CD4-positive, alpha-beta T cell treated with Interleukin-10 for 1 hour (primary cell): ENCODE measurements at places on chromosomes 5 and 9.

- no peak for DNase-seq
These were observed 353.8 kb upstream of the WWC1 start for GRCh38 chr5:167937635-167937998.

DNA sequence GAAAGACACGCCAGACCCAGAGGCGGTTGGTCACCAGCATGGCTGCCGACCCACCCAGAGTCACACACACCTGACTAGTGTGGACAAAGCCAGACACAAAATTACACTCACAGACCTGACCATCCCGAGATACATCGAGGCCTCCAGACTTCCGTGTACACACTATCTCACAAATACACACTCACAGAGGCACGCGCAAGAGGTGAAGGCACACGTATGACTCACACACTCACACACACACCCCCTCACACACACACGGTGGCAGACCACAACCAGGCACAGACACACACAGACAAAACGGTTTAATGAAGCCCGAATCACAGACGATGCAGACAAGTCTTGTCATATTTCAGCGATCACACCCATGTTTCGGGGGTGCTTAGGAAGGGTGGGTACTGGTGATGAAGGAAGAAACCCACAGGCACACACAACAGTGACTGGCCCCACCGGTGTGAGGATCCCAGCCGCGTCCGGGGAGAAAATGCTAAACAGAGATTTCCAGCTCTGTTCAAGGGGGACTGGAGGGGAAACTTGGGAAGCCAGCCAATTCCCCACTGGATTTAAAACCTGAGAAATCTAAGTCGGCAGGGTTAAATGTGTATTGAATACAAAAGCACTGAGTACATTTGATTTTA, 51.3 kb downstream of the CRB2 start:
- no peak for DNase-seq

- no peak for DNase-seq
These were observed 308.9 kb upstream of the PTPRD start for GRCh38 chr9:10921671-10922070.

- DNase-seq: peak; percentile 44
These were observed 1.3 kb downstream of the SEMA5A start for GRCh38 chr5:9544502-9545135.

DNA sequence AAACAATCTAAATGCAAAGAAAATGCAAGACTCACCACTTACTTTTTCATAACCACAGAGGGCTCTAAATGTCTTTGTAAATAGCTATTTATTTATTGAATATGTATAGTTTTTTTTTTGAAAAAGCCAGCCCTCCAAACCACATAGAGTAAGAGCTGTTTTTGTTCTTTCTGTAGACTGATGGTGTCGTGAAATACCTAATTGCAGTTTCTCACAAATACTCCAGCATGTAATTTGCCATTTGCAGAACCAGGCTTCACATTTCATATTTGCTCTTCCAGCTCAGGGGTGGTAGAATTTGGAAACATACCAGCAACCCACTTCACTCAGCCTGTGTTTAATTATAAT, 159.8 kb downstream of the TMC1 start:
- DNase-seq: no peak

- peak; percentile 75 for DNase-seq
These were observed 300.7 kb downstream of the MLLT3 start for GRCh38 chr9:20321423-20322082.

DNA sequence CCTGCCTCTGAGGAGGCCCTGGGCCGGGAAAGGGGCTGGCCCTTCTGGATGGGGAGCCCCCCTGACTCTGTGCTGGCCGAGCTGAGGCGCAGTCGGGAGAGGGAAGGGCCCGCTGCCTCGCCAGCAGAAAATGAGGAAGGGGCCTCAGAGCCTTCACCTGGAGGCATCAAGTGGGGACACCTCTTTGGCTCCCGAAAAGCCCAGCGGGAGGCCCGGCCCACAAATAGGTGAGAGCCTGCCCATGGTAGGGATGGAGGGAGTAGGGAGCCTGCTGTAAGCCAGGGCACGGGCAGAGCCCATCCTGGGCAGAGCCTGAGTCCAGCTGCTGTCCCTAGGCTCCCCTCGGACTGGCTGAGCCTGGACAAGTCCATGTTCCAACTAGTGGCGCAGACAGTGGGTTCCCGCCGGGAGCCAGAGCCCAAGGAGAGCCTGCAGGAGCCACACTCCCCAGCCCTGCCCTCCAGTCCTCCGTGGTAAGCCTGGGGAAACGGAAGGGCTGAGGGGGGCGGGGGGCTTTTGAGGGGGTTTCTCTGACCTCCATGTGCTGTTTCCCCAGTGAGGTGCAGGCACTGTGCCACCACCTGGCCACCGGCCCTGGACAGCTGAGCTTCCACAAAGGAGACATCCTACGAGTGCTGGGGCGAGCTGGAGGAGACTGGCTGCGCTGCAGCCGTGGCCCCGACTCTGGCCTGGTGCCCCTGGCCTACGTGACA, 44.3 kb upstream of the TESK1 start:
- DNase-seq: no peak

GRCh38 chr9:2132484-2133082, 117.4 kb downstream of the SMARCA2 start:
- peak; percentile 23 for DNase-seq

GRCh38 chr9:22107202-22108045, 98.3 kb upstream of the CDKN2B start:
- DNase-seq: no peak

- no peak for DNase-seq
These were observed 6.4 kb upstream of the EEIG1 start for GRCh38 chr9:127987103-127987614.

- DNase-seq: no peak
These were observed 233.8 kb downstream of the HSPA4 start for GRCh38 chr5:133285583-133286021.

GRCh38 chr5:141633871-141634561, 2.6 kb downstream of the HDAC3 start:
- DNase-seq: no peak

DNA sequence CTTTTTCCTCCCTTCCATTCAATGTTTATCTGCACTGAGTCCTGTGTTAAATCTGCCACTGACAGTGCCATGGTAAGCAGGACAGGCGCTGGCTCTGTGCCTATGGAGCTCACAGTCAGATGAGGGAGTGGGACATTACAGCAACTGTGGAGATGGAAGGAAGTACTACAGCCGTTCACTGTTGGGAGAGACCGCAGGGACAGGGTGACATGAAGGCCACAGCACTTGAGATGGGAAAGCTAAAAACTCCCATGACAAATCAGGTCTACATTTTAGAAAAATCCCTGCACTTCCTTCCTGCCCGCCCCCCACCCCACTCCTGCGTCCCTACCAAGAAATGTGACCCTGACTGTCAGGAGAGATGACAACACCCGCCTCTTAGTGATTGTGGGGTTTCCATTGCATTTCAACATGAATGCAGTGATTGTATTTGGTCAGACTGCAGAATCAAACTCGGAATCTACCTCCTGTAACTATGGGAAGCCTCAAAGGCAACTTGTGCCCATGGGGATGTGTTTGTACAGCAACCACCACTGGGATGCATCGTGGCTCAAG, 56.4 kb downstream of the GTF3C4 start:
- no peak for DNase-seq

DNA sequence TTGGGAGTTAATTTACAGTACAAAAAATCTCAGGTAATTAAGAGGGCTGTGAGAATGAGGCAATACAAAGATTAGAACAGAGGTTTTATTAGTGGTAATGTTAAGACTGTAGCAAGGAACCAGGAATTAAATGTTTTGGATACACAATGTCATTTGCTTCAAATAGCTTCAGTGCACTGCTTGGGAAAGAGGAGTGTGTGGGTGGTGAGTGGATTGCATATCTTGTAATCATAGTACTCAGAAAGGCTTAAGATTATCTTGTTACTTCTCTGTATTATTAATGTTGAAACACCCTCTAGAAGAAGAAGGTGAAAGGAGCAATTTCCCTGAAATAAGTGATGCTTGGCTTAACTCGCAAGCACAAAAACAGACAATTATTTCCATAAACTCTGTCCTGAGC, 21.0 kb upstream of the TBCA start:
- no peak for DNase-seq

DNA sequence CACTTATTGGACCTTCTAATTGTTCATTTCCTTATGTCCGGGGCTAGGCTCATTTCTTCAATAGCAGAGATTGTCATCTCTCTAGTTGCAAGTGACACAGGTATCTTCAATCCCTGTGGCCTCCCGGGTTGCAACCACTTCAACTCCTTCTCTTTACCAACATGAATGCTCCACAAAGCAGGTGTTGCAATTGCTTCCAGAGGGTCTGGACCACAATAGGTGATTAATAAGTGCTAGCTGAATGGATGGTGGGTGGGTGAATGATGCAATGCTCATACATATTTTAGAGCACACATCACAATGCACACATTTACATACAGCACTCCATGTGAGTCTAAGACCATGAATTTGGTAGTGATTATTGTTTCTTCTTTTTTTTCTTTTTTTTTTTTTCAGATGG, 2.6 kb downstream of the CEMIP2 start:
- DNase-seq: no peak

- DNase-seq: no peak
These were observed 151.5 kb downstream of the RGS3 start for GRCh38 chr9:113614843-113615648.

DNA sequence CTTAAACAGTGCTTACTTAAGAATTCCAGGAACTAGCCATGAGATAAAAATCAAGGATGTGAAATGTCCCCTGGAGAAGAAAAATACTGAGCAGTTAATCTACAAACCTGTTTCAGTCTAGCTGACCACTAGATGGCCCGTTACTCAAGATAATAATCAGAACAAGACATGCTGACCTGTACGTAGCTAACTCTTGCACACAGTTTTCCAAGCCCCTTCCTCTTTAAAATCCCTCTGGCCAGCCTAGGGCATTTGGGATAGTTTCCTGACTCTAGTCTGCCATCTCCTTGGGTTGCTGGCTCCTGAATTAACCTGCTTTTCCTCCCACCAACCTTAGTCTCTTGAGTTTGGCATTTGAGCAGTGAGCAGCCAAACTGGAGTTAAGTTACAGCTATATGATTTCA, 59.2 kb upstream of the TRAF1 start:
- no peak for DNase-seq

- DNase-seq: no peak
These were observed 98.3 kb downstream of the BASP1 start for GRCh38 chr5:17315710-17316221.

DNA sequence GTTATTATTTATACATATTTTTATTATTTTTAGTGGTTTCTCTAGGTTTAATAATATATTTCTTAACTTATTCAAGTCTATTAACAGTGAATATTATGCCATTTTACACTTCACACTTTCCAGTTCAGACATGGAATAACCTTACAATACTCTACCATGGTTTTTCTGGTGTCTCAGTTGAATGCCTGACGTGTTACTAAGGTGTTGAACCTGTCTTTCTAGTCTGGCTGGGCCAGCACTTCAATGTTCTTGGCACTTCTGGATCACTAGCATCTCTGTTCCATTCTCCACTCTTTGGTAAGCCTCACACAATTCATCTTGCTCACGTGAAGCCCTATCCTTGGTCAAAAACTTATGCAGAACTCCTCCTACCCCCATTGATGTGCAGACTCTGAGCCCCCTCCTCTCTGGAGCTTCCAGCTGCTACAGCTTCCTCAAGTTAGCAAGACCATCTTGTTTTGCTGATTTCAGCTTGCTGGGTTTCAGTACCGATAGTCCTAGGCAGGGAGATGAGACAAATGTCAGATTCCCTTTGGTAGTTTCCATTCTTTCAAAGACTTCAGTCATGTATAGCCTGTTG, 243.1 kb downstream of the FBXO4 start:
- DNase-seq: no peak
